Activated naive CD8-positive, alpha-beta T cell treated with anti-CD3 and anti-CD28 coated beads, Interleukin-2, amount 50 U/mL, for 24 hours (primary cell): ENCODE measurements at places on chromosomes 7 and 10.
A peak's percentile ranks its signal among the peaks of the same experiment; 100 is the strongest.

DNA sequence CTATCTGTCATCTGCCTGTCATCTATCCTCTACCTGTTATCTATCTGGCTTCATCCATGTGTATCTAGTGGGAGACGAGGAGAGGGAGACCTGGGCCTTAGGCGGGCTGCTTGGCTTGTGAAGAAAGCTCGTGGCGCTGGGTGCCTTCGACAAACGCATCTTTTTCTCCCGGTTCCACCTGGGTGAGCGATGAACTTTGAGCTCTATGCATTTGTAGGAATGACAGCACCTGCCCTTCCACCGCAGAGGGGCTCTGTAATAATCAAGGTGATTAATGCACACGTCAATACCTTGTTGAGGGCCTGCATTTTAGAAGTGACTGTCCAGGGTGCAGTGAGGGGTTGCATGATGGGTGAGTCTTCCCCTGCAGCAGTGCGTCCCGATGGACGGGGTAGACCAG, 2.6 kb upstream of the VIPR2 start:
- no peak overlapping the region for H3K4me3 ChIP-seq
- no peak overlapping the region for H3K27ac ChIP-seq
- H3K36me3 ChIP-seq: no peaks in the 10 kb centered on the region

GRCh38 chr7:468681-469562, 50.7 kb downstream of the PDGFA start:
- peaks cover 12% of the 10 kb centered on the region for H3K4me1 ChIP-seq
- DNase-seq: no peak
- no peak overlapping the region for H3K4me3 ChIP-seq
- no peaks in the 10 kb centered on the region for H3K36me3 ChIP-seq
- no peaks in the 10 kb centered on the region for H3K27me3 ChIP-seq

GRCh38 chr7:69531050-69531449, 67.2 kb upstream of the AUTS2 start:
- H3K27ac ChIP-seq: no peak overlapping the region
- no peak for DNase-seq
- H3K27me3 ChIP-seq: no peaks in the 10 kb centered on the region
- H3K36me3 ChIP-seq: no peaks in the 10 kb centered on the region
- H3K4me3 ChIP-seq: no peak overlapping the region
- no peaks in the 10 kb centered on the region for H3K4me1 ChIP-seq

GRCh38 chr10:111082102-111082975, 5.5 kb downstream of the ADRA2A start:
- H3K27ac ChIP-seq: no peak overlapping the region
- H3K4me1 ChIP-seq: peaks cover 5% of the 10 kb centered on the region
- no peak overlapping the region for H3K4me3 ChIP-seq
- no peak for DNase-seq
- peaks cover 2% of the 10 kb centered on the region for H3K36me3 ChIP-seq

GRCh38 chr10:79202188-79203013, 133.6 kb downstream of the ZMIZ1 start:
- DNase-seq: peak; percentile 65
- H3K4me1 ChIP-seq: no peaks in the 10 kb centered on the region
- no peak overlapping the region for H3K4me3 ChIP-seq

GRCh38 chr7:101428093-101428866, 65.6 kb downstream of the COL26A1 start:
- no peak for DNase-seq
- peaks cover 8% of the 10 kb centered on the region for H3K27me3 ChIP-seq
- no peak overlapping the region for H3K4me3 ChIP-seq
